ENCODE measurements at places on chromosomes 1 and 21.

- H3K27me3 ChIP-seq = no peaks in the 10 kb centered on the region
- H3K27ac ChIP-seq = peak overlapping the region; percentile 69
- no peak overlapping the region for H3K4me3 ChIP-seq
- peaks cover 46% of the 10 kb centered on the region for H3K4me1 ChIP-seq
- peak; percentile 29 for DNase-seq
These were observed 9.4 kb downstream of the E2F2 start for GRCh38 chr1:23521588-23521987.

- H3K4me3 ChIP-seq = no peak overlapping the region
- H3K27ac ChIP-seq = no peak overlapping the region
- H3K27me3 ChIP-seq = no peaks in the 10 kb centered on the region
- DNase-seq = no peak
- peaks cover 53% of the 10 kb centered on the region for H3K4me1 ChIP-seq
- no peaks in the 10 kb centered on the region for H3K36me3 ChIP-seq
These were observed 39.4 kb downstream of the KCNJ15 start for GRCh38 chr21:38295997-38296764.

DNA sequence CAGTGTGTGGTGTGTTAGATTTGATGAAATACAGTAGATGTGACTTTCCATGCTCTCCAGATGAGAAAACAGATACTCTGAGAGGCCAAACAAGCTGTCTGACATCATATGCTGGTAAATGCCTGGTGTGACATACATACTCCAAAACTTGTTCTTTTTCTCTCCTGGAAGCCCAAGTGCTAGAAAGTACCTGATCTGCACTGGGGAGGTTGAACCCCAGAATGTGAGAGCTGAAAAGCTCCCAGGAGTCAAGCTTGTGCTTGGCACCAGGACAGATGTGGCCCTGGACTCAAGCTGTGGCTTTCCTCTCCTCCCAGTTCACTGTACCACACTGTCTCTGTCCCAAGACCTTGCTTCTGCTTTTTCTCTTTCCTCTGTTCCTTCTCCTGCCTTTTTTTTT is 389.0 kb upstream of the USP24 start:
- H3K27ac ChIP-seq = no peak overlapping the region
- H3K36me3 ChIP-seq = no peaks in the 10 kb centered on the region
- H3K27me3 ChIP-seq = no peaks in the 10 kb centered on the region
- H3K4me1 ChIP-seq = no peaks in the 10 kb centered on the region
- no peak for DNase-seq

DNA sequence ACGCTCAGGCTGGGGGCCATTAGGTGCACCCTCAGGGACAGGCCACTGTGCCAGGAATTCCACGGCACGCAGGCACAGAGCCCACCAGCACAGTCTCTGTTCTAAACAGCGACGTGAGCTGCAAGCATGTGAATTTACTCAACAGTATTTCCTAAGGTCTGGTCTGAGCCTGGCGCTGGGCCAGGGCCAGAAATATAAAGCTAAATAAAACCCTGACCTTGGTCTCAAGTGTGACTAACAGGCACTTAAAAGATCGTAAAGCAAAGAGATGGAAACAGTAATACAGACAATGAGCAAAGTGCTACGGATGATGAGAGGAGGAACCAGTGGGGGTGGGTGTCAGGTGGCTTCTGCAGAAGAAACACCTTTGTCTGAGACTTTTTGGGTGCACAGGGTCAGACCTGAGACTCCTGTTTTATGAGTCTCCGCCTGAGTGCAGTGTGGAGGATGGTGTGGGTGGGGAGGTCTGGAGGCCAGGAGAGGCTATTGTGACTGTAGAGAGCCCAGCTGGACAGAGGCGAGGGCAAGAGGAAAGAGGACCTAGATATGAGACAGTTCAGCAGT is 53.4 kb upstream of the EDN2 start:
- peaks cover 6% of the 10 kb centered on the region for H3K36me3 ChIP-seq
- H3K27me3 ChIP-seq = no peaks in the 10 kb centered on the region
- H3K27ac ChIP-seq = no peak overlapping the region
- no peak overlapping the region for H3K4me3 ChIP-seq
- peaks cover 5% of the 10 kb centered on the region for H3K4me1 ChIP-seq

GRCh38 chr1:94553323-94553730 is 11.8 kb upstream of the F3 start:
- no peak overlapping the region for H3K27ac ChIP-seq
- peaks cover 21% of the 10 kb centered on the region for H3K27me3 ChIP-seq
- no peaks in the 10 kb centered on the region for H3K36me3 ChIP-seq
- no peak for DNase-seq
- no peaks in the 10 kb centered on the region for H3K4me1 ChIP-seq

GRCh38 chr1:184299796-184300195 is 87.0 kb upstream of the C1orf21 start:
- H3K4me1 ChIP-seq = no peaks in the 10 kb centered on the region
- DNase-seq = no peak
- no peak overlapping the region for H3K27ac ChIP-seq
- no peak overlapping the region for H3K4me3 ChIP-seq
- peaks cover 7% of the 10 kb centered on the region for H3K27me3 ChIP-seq
- H3K36me3 ChIP-seq = no peaks in the 10 kb centered on the region

DNA sequence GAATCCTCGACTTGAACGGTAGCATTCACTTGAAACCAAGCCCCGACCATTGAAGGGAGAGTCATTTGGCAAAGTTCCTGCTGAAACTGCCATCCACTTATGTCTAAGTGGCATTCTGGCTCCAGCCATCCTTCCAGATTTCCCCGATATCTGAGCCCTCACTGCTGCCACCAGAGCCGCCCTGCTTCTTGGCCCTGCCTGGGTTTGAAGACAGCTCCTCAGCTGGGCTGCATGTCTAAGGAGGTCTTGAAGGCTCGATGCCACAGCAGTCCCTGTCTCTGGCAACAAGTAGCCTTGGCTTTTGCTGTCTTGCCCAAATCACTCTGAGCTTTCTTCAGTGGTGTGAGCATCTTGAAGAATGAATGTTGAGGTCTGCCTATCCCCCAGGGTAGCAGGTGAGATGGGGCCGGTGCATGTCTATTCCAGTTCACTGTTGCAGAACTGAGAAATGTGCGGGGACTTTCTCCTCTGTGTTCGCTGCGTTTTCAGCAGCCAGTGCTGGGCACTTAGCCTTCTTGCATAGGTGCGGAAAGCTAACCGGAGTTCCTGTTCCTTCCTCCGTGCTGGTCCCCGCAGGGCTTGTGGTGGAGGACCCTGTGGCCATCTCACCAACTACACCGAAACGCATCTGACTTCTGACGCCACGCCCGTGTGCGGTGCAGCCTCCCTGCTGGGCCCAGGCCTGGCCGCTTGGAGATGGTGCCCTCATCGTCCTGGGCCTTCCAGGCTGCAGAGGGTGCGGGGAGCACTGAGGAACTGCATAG is 29.2 kb downstream of the MAN1C1 start:
- peaks cover 46% of the 10 kb centered on the region for H3K36me3 ChIP-seq
- no peak overlapping the region for H3K4me3 ChIP-seq
- no peak overlapping the region for H3K27ac ChIP-seq

DNA sequence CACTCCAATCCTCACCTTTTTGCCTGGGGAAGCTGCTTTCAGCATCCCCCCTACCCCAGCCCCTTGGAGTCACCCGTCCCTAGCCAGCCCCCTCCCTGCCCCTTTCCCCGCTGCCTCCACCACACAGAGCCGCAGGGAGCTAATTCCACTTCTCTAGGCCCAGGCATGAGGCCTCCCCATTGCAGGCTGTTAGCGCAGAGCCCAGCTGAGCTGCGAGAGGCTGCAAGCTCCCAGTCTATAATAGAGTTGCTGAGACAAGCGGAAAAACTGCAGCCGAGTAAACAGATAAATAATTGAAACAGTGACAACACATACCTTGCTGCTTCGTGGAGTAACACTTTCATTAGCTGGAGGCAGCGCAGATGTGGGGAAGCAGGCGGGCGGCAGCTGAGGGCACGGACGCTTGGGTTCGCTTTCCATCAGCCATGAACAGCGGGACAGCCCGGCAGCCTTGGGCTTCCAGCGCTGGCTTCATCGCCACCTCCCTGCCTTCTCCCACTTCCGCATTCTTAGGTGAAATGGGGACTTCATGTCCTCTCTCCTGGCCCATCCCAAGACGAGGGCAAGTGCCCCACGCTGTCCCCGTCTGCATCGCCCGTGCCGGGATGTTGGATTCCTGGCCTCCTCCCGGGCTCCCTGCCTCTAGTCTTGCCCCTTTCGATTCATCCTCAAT is 183.3 kb downstream of the IGSF21 start:
- H3K4me1 ChIP-seq = no peaks in the 10 kb centered on the region
- no peak overlapping the region for H3K4me3 ChIP-seq
- no peak overlapping the region for H3K27ac ChIP-seq
- DNase-seq = no peak

DNA sequence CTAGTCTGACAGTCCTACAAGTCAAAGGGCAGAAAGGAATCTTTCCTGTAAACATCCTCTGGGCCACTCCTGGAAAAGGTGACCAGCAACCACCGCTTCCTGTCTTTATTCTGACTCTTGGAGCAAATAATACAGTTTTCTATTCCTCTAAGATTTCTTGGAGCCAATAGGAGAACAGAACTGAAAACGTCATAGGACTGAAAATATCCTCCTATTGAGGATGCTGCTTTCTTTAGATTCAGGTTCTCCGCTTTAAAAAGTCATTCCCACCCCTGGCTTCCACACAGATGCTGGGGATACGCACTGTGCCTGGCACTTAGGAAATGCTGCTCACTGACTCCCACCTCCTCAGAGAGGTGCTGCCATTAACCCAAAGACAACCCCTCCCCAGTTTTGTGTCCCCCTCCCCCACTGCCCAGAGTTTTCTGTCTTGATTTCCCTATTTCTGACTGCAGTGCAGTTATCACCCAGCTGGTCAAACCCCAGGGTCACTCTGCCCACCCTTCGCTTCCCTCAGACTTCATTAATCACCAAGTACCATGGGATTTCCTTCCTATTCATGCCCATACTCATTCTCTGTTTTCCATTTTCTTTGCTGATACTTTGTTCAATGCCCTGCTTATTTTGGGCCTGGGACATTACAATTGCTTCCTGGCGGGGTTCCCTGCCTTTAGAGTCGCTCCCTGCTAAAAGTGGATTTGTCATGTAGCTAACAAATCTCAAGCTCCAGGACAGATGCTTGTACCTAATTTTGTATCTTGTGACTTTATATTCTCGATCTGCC is 82.1 kb upstream of the ARHGAP29 start:
- H3K36me3 ChIP-seq = no peaks in the 10 kb centered on the region
- no peak overlapping the region for H3K4me3 ChIP-seq
- H3K27me3 ChIP-seq = peaks cover 7% of the 10 kb centered on the region
- H3K27ac ChIP-seq = no peak overlapping the region
- no peak for DNase-seq

DNA sequence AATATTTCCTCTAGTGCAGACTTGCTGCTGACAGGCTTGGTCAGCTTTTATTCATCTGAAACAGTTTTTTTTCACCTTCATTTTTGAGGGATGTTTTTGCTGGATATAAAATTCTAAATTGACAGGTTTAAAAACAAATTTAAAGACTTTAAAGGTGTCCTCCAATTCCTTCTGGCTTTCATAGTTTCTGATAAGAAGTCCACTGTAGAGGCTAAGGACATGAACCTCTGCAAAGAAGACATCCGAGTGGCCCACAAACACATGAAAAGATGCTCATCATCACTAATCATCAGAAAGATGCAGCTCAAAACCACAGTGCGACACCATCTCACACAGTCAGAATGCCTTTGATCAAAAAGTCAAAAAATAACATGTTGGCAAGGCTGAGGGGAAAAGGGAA is 42.0 kb upstream of the DYRK1A start:
- H3K27ac ChIP-seq = no peak overlapping the region
- H3K36me3 ChIP-seq = no peaks in the 10 kb centered on the region
- no peaks in the 10 kb centered on the region for H3K4me1 ChIP-seq
- no peak overlapping the region for H3K4me3 ChIP-seq

- H3K27me3 ChIP-seq = no peaks in the 10 kb centered on the region
- no peak overlapping the region for H3K27ac ChIP-seq
- peaks cover 52% of the 10 kb centered on the region for H3K36me3 ChIP-seq
- no peaks in the 10 kb centered on the region for H3K4me1 ChIP-seq
- DNase-seq = no peak
- H3K4me3 ChIP-seq = no peak overlapping the region
These were observed 19.1 kb downstream of the ASPM start for GRCh38 chr1:197127246-197127912.

GRCh38 chr1:224631462-224632115 is 15.5 kb downstream of the CNIH3 start:
- peaks cover 2% of the 10 kb centered on the region for H3K4me1 ChIP-seq
- no peaks in the 10 kb centered on the region for H3K36me3 ChIP-seq
- no peak for DNase-seq

GRCh38 chr1:35605867-35606182 is 32.7 kb downstream of the TFAP2E start:
- peaks cover 46% of the 10 kb centered on the region for H3K36me3 ChIP-seq
- no peak overlapping the region for H3K4me3 ChIP-seq
- no peak for DNase-seq
- peaks cover 4% of the 10 kb centered on the region for H3K4me1 ChIP-seq
- no peak overlapping the region for H3K27ac ChIP-seq

- no peaks in the 10 kb centered on the region for H3K36me3 ChIP-seq
- no peak for DNase-seq
- H3K27me3 ChIP-seq = peaks cover under 1% of the 10 kb centered on the region
- H3K4me1 ChIP-seq = no peaks in the 10 kb centered on the region
- no peak overlapping the region for H3K27ac ChIP-seq
- H3K4me3 ChIP-seq = no peak overlapping the region
These were observed 77.4 kb upstream of the MROH9 start for GRCh38 chr1:170857955-170858354.

DNA sequence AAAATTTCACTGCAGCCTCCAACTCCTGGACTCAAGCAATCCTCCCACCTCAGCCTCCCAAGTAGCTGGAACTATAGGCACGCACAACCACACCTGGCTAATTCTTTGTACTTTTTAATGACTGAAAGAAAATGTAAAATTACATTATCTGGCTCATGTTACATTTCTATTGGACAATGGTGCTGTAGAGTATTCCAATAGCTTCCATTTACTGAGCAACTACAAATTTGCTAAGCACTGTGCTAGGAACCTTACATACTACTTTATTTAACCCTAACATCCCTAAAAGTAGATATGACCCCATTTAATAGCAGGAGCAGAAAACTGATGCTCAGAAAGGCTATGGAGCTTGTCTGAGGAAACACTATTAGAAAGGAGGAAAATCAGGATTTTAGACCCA is 19.7 kb downstream of the SDE2 start:
- no peak for DNase-seq
- H3K27me3 ChIP-seq = no peaks in the 10 kb centered on the region
- H3K27ac ChIP-seq = no peak overlapping the region
- H3K36me3 ChIP-seq = peaks cover 39% of the 10 kb centered on the region
- H3K4me3 ChIP-seq = no peak overlapping the region

GRCh38 chr1:203807196-203807595 is 11.8 kb downstream of the ZBED6 start:
- no peaks in the 10 kb centered on the region for H3K27me3 ChIP-seq
- peaks cover 28% of the 10 kb centered on the region for H3K4me1 ChIP-seq
- H3K36me3 ChIP-seq = peaks cover 52% of the 10 kb centered on the region
- no peak overlapping the region for H3K4me3 ChIP-seq

Data from activated naive CD4-positive, alpha-beta T cell treated with anti-CD3 and anti-CD28 coated beads, Interleukin-2, amount 10 ng/mL, durations not matched to agents 7 days and 5 days (primary cell).